ENCODE measurements at places on chromosomes 6 and 20.

DNA sequence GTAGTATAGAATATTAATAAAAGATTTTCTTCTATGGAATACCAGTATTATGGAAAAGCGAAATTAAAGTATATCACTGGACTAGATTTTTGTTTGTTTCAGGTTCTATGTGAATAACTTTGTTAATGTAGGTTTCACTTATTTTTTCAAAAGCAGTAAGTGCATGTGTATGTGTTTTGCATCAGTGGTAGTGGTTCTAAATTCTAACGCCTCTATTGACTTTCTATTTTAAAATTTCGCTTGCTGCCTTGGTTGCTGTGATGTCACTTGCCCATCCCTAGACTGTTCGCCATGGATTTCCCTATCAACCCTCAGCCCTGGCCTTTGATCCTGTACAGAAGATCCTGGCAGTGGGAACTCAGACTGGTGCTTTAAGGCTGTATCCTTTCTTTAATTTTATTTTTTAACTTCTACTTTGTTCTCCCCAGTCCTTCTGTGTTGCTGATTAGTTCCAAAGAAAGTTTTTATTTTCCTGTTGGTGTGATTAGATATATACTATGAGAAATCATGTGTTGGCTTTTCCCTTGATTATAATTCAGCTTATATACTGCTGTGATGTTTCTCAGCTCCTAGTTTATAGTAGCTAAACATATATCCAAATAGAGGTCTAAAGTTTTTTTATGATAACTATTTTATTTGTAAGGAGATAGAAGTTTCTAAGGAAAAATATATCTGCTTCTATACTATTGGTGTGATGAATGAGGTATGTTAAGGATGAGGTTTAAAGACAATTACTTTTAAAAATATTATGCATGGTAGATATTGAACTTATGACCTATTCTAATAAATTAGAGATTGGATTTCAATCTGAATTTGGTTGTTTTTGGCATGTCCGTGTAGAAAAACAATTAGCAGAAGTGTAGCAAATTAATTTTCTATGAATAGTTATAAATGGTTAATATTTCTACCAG lies 1.7 kb downstream of the STXBP5 start:
- peak; percentile 56 for DNase-seq

- no peak for DNase-seq
Observed at GRCh38 chr20:17300113-17300512, 73.3 kb downstream of the PCSK2 start.

- peak; percentile 87 for DNase-seq
Observed at GRCh38 chr6:43698584-43699349, 11.2 kb upstream of the MRPS18A start.

GRCh38 chr6:56842686-56843475 lies 112.0 kb upstream of the BEND6 start:
- peak; percentile 61 for DNase-seq

GRCh38 chr6:33451606-33452005 lies 2.8 kb upstream of the ZBTB9 start:
- DNase-seq: no peak

DNA sequence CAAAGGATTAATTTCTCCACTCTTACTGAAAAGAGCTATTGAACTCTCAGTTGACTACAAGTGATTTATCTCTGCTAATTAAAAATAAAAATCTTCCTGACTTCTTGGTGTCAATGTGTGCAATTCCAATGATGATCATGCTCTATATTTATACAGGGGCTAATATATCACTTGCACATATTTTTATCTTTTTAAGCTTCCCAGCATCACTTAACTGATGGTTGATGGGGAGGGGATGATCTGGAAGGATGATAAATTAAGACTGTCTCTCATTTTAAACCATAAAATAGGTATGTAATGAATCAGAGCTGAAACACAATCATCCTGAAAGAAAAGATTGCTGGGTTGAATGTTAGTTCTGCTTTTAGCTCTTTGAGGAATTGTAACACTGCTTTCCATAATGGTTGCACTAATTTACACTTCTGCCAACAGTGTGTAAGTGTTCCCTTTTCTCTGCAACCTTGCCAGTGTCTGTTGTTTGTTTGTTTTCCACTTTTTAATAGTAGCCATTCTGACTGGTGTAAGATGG lies 169.6 kb upstream of the ECI2 start:
- no peak for DNase-seq

DNA sequence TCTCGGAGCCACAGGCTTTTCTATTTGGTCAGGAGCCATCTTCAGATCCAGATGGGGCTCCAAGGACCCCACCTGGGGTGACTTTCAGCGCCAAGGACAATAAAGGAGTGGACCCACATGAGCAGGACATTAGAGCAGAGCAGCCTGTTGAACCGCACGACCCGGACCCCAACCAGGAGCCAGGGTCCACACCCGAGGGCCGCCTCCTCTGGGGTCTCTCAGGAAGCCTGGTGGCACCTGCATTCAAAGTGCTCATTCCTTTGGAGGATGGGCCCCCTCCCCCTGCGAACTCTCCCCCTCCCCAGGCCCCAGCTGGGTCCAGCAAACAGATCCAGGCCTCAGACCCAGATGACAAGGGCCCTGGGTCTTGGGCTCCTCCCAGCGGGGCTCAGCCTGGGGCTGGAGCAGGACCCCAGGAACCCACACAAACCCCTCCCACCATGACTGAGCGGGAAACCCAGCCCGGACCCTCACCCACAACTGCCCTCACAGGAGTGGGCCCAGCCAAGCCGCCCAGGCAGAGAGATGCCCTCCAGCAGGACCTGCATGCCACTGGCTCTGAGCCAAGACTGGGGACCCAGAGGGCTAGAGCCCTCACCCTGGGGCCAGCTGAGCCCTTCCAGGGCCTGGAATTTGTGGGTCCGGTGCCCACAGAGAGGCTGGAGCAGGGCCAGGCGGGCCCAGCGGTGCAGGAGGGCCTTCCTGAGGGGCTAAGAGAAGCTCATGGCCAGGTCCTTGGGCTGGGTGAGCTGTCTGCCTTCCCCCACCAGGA lies 23.9 kb downstream of the RAB44 start:
- DNase-seq: no peak

GRCh38 chr6:132330759-132331158 lies 70.5 kb downstream of the MOXD1 start:
- DNase-seq: no peak

- DNase-seq: no peak
Observed at GRCh38 chr6:5855787-5856470, 150.8 kb downstream of the NRN1 start.

- no peak for DNase-seq
Observed at GRCh38 chr20:23126281-23127061, 40.3 kb upstream of the CD93 start.

GRCh38 chr20:33437141-33437911 lies 6.2 kb downstream of the SNTA1 start:
- DNase-seq: peak; percentile 54

GRCh38 chr6:32970413-32971241 lies 2.2 kb downstream of the BRD2 start:
- peak; percentile 93 for DNase-seq

GRCh38 chr6:160420969-160421556 lies 72.9 kb downstream of the SLC22A3 start:
- no peak for DNase-seq

DNA sequence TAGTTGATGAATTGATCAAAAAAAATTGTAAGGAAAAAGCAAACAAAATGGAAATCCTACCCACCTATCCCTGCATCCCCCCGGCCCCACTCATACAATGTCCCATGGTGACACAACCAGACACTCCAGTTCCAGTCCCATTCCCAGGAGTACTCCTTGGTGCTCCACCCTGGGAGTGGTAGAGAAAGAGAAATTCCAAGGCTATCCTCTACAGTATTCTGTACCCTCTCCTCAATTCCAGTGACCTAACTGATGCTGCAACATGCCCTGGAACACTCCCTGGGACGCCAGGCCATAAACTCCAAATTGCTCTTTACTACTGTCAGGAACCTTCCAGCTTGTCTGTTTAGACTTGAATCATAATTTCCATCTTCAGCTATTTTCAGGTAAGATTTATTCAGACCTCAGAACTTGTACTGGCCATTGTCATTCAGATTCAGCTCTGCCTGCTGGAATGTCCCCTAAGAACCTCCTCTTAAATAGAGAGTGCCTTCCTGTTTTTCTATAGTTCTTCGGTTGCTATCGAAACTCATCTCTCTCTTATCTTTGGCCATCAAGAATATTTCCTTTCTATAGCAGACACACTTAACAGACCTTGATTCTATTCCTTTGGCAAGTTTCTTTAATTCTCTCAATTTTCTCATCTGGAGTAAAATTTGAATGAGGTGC lies 8.7 kb downstream of the GPX6 start:
- no peak for DNase-seq

- no peak for DNase-seq
Observed at GRCh38 chr6:2792330-2793110, 27.3 kb downstream of the WRNIP1 start.

- DNase-seq: no peak
Observed at GRCh38 chr20:63898882-63899558, 4.1 kb downstream of the DNAJC5 start.

DNA sequence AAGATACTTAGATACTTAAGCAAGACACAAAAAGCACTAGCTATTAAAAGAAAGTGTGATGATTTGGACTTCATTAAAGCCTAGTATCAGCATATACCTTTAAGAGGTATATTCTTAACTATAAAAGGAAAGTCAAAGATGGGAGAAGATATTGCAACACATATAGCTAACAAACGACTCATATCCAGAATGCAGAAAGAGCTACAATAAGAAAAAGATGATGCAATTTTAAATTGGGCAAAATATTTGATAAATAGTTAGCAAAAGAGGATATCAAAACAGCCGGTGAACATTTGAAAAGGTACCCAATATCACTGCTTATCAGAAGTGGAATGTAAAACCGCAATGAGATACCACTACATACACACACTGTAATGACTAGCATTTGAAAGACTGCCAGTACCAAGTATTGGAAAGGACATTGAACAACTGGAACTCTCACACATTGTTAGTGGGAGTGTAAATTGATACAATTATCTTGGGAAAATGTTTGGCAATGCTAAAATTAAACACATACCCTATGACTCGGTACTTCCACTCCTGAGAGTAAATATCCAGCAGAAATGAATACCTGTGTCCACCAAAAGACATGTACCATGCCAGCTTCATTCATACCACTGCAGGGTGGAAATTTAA lies 25.7 kb downstream of the MUC22 start:
- no peak for DNase-seq

- no peak for DNase-seq
Observed at GRCh38 chr6:12545619-12546409, 170.8 kb upstream of the PHACTR1 start.

GRCh38 chr6:27617700-27618689 lies 145.1 kb upstream of the ZNF184 start:
- DNase-seq: peak; percentile 57

- DNase-seq: no peak
Observed at GRCh38 chr6:125393449-125393858, 91.7 kb upstream of the HDDC2 start.

DNA sequence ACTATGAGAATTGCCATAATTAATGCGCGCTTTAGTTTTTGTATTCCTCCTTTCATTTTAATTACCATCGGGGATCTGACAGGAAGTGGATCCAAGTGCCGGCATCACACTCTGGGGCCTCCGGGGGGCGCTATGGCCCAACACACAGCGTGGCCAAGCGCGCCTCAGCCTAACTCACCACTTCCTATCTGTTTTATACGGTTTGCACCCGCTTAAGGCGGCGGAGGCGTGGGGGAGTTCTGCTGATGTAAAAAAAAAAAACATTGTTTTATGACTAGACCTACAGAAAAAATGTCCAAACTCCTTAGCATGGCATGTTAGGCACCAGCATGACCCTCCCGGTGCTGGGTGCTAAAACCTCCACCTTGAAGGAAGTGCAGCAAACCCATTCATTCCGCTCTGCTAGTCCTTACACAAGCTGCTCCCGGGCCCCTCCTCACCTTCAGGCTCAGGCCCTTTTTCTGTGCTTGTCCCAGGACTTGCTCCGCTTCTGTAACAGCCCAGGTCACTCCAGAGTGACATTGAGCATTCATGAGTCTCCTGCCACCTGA lies 4.5 kb upstream of the EBF4 start:
- DNase-seq: peak; percentile 16

DNA sequence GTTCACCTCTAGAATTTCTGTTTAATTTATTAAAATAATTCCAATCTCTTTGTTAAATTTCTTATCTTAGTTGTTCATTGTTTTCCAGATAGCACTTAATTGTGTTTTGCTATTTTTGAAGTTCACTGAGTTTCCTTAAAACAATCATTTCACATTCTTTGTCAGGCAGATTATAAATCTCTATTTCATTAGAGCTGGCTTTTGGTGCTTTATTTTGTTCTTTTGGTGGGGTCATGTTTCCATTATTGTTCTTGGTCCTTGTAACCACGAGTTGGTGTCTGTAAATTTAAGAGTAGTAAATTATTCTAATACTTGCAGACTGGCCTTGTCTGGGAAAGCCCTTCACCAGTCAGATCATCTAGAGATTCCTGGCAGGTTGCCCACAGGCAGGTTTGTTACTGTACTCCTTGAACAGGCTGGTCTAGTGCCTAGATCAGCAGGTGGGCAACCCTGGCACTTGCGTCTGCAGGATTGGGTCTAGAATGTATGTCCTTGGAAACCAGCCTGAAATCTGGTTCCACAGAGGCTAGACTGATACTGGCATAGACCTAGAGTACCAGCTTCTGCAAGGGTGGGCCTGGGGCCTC lies 110.4 kb downstream of the ADGB start:
- DNase-seq: no peak

GRCh38 chr6:116529466-116530290 lies 15.8 kb downstream of the TRAPPC3L start:
- peak; percentile 20 for DNase-seq

GRCh38 chr6:41593406-41593805 lies 44.9 kb upstream of the MDFI start:
- no peak for DNase-seq

DNA sequence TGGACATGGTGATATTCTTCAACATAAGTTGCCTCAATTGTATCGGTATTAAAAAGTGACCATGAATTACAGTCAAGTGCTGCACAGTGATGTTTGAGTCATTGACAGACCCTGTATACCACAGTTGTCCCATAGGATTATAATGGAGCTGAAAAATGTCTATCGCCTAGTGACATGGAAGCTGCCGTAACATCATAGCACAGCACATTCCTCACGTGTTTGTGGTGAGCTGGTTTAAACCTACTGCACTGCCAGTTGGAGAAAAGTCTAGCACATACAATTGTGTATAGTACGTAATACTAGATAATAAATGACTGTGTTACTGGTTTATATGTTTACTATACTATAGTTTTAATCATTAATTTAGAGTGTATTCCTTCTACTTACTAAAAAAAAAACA lies 150.2 kb downstream of the CDH26 start:
- peak; percentile 26 for DNase-seq

DNA sequence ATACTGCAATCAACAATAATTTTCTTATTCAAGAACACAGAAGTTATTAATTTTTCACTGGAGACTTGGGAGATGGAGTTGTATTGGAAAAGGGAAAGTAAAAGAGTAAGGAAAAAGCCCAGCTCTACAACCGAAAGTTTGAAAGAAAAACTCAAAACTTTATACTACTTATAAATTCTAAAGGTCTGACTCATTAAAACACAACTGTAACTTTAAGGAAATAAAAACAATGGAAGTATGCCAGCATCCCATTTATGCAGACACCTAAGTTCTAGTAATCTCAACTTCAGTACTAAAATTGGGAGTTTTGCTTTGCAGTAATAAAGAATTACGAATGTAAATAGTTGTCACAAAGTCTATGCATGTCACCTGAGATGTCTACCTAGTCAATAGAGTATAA lies 80.6 kb downstream of the IRAK1BP1 start:
- DNase-seq: peak; percentile 66
